Brain microvascular endothelial cell (primary cell): ENCODE measurements at places on chromosomes 4 and X.

DNA sequence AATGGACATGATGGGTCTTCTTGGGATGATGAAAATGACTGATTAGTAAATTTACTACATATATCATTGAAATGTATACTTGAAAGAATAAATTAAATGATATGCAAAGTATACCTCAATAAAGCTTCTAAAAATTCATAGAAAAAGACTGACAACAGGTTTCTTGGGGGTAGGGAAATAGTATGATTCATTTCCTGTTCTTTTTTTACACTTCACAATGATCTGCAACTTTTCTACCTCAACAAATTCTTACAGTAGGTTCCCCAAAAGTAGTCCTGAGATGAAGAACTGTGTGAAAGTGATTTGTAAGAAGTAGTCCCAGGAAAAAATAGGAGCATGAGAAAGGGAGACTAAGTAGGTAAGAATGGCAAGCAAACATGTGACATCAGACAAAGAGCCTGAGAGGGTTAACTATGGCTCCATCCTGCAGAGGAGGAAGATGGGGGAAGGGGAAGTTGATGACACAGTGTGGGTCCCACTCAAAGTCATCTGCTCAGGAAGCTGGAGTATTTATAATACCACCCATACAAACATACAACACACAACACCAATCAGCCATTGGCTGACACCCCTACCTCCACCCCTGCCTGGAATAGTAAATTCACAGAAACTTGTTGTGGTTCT, 73.9 kb downstream of the ARHGAP6 start:
- DNase-seq, result no peak

DNA sequence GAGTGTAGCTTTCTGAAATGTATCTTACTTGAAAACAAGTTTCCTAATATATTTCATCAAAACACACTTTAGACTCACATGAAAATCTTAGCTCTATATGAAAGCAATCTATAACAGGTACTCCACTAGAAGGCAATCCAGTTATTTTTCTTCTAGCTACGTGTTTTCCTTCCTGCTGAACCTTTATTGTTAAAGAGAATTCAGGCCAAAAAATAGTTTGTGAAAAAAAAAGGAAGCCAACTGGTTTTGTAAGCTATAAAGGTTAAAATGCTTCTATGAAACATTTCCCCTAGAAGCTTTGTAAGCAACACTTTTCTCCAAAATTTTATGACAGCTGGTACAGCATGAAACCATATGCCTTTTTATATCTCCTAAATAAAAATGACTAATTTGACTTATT, 304.7 kb upstream of the DIAPH2 start:
- no peak for DNase-seq

GRCh38 chr4:183853548-183853940, 51.6 kb upstream of the STOX2 start:
- no peak for DNase-seq

GRCh38 chr4:8586246-8586645, 6.1 kb downstream of the GPR78 start:
- DNase-seq, result no peak

- DNase-seq, result no peak
These were observed 1.8 kb downstream of the WWC2 start for GRCh38 chr4:183100827-183101226.

- DNase-seq, result no peak
These were observed 42.4 kb downstream of the KIAA0232 start for GRCh38 chr4:6824772-6825402.
